ENCODE measurements at places on chromosomes 3 and 15.

GRCh38 chr3:42007785-42008184 is 45.9 kb upstream of the ULK4 start:
- DNase-seq = no peak

- DNase-seq = no peak
Measured at GRCh38 chr3:61454801-61455200, 106.6 kb upstream of the PTPRG start.

GRCh38 chr15:29698030-29698701 is 124.1 kb downstream of the TJP1 start:
- no peak for DNase-seq

- DNase-seq = no peak
Measured at GRCh38 chr15:86061581-86061980, 18.1 kb upstream of the AGBL1 start.

DNA sequence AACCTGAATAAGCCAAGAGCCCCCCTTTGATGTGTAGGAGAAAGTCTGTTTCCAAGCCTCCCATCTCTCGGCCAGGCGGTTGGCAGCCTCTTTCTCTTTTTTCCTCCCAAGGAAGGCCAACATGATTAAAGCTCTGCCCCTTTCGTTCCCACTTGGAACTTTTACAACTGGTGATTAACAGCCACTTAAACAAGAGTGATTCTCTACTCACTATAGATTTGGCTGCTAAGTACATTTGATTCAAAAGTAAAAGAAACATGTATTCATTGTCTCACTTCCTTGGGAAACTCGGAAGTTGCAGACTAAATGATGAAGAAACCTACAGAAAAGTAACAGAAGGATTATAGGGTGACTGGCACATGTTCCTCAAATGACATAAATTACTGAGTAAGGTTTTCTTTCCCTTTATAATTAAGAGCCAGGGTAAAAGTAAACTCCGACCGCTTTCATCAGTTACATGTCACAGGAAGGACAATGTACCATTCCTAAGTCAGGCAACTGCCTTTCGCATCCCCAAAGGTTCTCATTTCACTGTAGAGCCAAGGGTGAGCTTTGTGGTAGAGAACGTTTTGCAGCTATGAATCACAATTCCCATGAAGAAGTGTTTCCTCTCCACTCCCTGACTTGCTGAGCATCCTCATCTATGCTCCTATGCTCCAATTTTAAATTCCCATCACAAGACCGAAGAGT is 72.7 kb downstream of the MB21D2 start:
- no peak for DNase-seq

Data from stimulated activated CD4-positive, alpha-beta T cell treated with anti-CD3 and anti-CD28 coated beads, TNF-alpha, amount 100 ng/mL, for 48 hours (primary cell).